Adipose tissue (tissue), 3 donors: ENCODE measurements at places on chromosomes 7 and 10. TPM values are rescaled to one million over a fixed set of nuclear protein-coding genes. Genes with fewer than 3 reads are reported as not detected.

The IGFBP1 gene
- not detected for polyA plus RNA-seq

The CYP2C8 gene
- polyA plus RNA-seq: 0.68 TPM

The EBLN1 gene
- polyA plus RNA-seq: not detected

The HMX3 gene
- polyA plus RNA-seq: not detected

The MUC3A gene
- polyA plus RNA-seq: 1.1 TPM

The TUBB8 gene
- polyA plus RNA-seq: not detected

The PALD1 gene
- polyA plus RNA-seq: 3.8 TPM

The CEP41 gene
- 4.0 TPM for polyA plus RNA-seq

The VWDE gene
- polyA plus RNA-seq: not detected

The HOXA5 gene
- polyA plus RNA-seq: 29.6 TPM

The CCT6A gene
- 96.2 TPM for polyA plus RNA-seq

The SLC37A3 gene
- polyA plus RNA-seq: 14.7 TPM

The CADPS2 gene
- 14.8 TPM for polyA plus RNA-seq

The SPDYE18 gene
- 0.51 TPM for polyA plus RNA-seq

The SFXN2 gene
- 3.0 TPM for polyA plus RNA-seq

The AFAP1L2 gene
- 11.0 TPM for polyA plus RNA-seq

The KCNH2 gene
- 0.19 TPM for polyA plus RNA-seq

The OGDHL gene
- polyA plus RNA-seq: 0.16 TPM

The SFTPD gene
- polyA plus RNA-seq: 1.2 TPM

The EMX2 gene
- polyA plus RNA-seq: 0.79 TPM

The SPDYE2B gene
- polyA plus RNA-seq: not detected

The ADIRF gene
- 2,071 TPM for polyA plus RNA-seq

The DPP6 gene
- polyA plus RNA-seq: 0.06 TPM

The DPYSL4 gene
- polyA plus RNA-seq: 0.54 TPM

The ACHE gene
- 2.4 TPM for polyA plus RNA-seq

The CPA4 gene
- polyA plus RNA-seq: 5.9 TPM

The BAIAP2L1 gene
- 5.3 TPM for polyA plus RNA-seq

The CALML3 gene
- 0.22 TPM for polyA plus RNA-seq

The CYP2C18 gene
- polyA plus RNA-seq: 0.22 TPM

The LIPN gene
- polyA plus RNA-seq: not detected

The ZNF365 gene
- 0.03 TPM for polyA plus RNA-seq

The HABP2 gene
- polyA plus RNA-seq: not detected

The PRLHR gene
- polyA plus RNA-seq: not detected

The ANKRD16 gene
- polyA plus RNA-seq: 4.6 TPM

The CXCL12 gene
- 306 TPM for polyA plus RNA-seq

The TAS2R5 gene
- polyA plus RNA-seq: 0.24 TPM

The VAX1 gene
- polyA plus RNA-seq: not detected

The GPER1 gene
- polyA plus RNA-seq: 9.9 TPM

The GDF10 gene
- polyA plus RNA-seq: 0.33 TPM

The PRDX3 gene
- 188 TPM for polyA plus RNA-seq

The MUC12 gene
- 0.70 TPM for polyA plus RNA-seq

The MMP21 gene
- not detected for polyA plus RNA-seq

The STK32C gene
- polyA plus RNA-seq: 7.0 TPM

The SPDYE8 gene
- polyA plus RNA-seq: not detected

The ATOH7 gene
- polyA plus RNA-seq: 0.32 TPM

The GPR26 gene
- not detected for polyA plus RNA-seq

The GTF2IRD2 gene
- polyA plus RNA-seq: 8.3 TPM
